ENCODE measurements at places on chromosomes 6 and 20. TPM values are rescaled to one million over a fixed set of nuclear protein-coding genes. Genes with fewer than 3 reads are reported as not detected.

VWA7 gene
- 0.21 TPM for polyA plus RNA-seq

DZANK1 gene
- polyA plus RNA-seq, result 1.2 TPM

DEFB132 gene
- polyA plus RNA-seq, result not detected

SMOC2 gene
- polyA plus RNA-seq, result not detected

SLC4A11 gene
- polyA plus RNA-seq, result not detected

- no peak for DNase-seq
Observed at GRCh38 chr20:14979453-14979986, 642.1 kb upstream of the FLRT3 start.

GRCh38 chr6:6908121-6908520 is 199.6 kb upstream of the RREB1 start:
- no peak for DNase-seq

DNA sequence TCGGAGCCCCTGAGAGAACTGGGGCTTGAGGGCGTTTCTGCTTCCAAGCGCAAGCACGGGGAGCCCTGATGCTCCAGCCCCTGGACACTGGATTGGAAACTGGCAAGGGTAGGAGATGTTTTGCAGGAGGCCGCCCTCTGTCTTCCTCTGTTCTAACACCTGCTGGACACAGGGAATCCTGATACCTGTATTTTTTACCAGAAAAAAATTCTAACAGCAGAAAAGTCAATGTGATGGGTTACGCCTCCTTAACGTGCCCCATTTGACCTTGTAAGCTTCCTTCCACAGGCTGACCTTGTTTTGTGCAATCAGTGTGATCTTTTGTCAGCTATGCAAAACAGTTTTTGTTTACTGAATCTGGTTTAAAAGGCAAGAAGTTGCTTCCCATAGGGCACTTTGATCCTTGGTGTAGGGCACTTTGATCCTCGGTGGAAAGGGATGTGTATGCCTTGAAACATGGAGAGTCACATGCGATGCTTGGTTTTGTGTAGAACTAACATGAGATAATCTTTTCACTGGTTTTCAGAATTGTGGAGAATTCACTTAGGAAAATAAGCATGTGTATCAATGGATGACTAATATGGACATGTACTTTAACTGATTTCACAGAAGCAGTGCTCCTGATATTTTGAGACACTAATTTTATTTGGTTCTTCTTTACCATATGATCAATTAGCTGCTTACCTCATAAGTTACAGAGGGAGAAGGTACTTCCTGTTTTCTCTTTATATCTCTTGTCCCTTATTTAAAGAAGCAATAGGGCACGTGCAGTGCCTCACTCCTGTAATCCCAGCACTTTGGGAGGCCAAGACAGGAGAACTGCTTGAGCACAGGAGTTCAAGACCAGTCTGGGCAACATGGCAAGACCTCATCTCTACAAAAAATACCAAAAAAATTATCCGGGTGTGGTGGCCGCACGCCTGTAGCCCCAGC is 59.9 kb upstream of the MAP3K4 start:
- DNase-seq, result no peak

- no peak for DNase-seq
Observed at GRCh38 chr6:128158496-128158895, 257.6 kb upstream of the THEMIS start.

DNA sequence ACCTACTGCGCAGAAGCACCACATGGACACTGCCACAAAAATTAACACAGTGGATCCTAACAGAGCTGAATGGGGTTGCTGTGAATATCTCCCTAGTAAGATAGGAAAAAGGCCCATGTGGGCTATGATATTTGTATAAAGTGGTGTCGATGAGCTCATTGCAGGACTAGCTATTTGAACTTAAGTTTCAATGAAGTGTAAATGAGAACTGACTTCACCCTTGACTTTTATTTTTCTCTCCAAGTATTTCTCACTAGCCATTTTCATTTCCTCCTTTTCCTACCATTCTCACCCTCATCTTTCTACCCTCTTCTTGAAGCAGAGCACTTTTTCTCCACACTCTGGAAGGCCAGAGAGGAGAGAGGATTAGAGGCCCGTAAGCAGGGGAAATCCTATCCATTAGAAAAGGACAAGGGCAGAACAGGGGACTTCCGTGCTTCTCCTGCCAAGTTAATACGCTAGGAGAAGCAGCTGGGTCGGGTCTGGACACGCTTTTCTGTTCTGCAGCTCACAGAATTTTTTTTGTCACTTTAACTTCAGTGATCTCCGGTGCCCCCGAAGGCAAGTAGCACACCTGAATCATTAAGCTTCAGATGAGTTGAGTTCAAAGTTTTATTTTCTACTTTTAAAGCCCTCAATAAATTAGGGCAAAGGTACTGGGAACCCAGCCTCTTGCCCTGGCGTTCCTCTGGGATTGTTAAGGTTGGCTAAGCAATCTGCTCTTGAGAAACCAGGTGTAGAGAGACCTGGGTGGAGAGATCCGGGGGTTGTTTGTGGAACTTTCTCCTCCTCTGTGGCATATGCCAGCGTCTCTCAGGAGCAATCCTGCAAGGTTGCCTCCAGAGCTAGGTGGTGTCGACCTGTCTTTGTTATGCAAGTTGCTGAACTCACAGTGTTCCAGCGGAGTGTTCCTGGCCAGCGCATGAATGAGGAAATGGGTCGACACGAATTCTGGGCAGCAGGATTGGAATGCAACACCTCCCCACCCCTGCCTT is 56.2 kb upstream of the ARID1B start:
- no peak for DNase-seq
